Activated naive CD4-positive, alpha-beta T cell treated with anti-CD3 and anti-CD28 coated beads, Interleukin-2, amount 50 U/mL, for 72 hours (primary cell): ENCODE measurements at places on chromosomes 5 and 9. TPM values are rescaled to one million over a fixed set of nuclear protein-coding genes. Genes with fewer than 3 reads are reported as not detected.

DNA sequence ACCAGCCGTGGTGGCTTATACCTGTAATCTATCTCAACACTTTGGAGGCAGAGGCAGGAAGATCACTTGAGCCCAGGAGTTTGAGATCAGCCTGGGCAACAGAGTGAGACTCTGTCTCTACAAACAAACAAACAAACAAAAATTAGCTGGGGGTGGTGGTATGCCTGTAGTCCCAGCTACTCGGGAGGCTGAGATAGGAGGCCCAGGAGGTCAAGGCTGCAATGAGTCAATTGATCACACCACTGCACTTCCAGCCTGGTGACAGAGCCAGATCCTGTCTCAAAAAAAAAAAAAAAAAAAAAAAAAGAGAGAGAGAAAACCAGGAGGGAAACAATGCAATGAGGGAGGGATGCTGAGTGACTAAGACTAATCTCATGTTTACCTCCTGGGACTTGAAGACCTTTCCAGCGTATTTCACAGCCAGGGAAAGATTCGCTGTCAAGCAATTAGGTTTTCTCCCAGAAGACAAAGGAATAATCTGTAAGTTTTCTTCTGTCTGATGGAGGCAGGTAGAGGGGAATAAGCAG is 51.1 kb upstream of the MIER3 start:
- no peak for DNase-seq

The MGAT1 gene
- 157 TPM for total RNA-seq

DNA sequence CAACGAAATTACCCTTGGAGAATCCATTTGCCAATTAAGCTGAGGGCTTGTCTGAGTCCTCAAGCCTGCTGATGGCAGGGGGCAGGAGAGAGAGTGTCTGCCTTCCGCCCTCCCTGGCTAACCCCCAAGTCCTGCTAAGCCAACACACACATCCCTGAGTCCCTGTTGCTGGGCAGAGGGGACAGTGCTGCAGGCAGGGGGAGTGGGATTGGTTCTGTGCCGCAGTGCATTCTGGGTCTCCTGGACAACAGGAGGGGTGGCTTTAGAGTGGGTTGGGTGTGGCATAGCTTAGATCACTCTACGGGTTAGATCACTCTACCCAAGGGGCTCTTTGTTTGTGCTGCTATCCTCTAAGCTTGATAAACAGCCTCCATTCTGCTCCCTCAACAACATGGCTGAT is 427.7 kb downstream of the CDK5RAP2 start:
- no peak for DNase-seq

DNA sequence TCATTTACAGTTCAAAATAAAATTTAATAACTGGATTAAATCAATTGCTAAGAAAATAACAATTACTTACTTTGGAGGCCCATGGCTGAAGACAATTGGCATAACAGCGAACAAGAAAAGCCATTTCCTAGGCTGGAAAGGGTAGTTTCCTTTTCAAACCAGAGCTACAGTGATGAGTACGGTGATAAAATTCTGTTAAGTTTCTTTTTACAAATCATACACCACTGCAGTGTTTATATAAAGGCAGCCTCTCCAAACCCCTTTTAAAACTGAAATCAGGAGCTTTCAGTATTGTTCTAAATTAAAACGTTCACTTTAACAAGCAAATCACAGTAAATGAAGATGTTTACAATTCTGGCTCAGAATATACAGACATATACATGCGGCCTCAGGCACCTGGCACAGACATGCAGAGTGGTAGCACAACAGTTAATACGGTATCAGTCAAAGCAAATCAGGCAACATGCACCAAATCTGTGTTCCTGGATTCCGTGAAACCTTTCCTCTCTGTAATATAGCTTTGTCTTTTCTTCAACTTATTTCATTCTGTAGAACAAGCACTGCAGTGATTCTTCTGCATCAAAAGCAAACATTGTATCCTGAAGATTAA is 102.9 kb downstream of the RAPGEF6 start:
- DNase-seq, result no peak

- DNase-seq, result no peak
Observed at GRCh38 chr5:38107096-38107495, 151.3 kb upstream of the EGFLAM start.

- DNase-seq, result no peak
Observed at GRCh38 chr5:134502259-134502658, 23.2 kb upstream of the JADE2 start.
